ENCODE measurements at places on chromosomes 6 and 20. TPM values are rescaled to one million over a fixed set of nuclear protein-coding genes. Genes with fewer than 3 reads are reported as not detected.

GRCh38 chr6:30615219-30615957, 1.7 kb downstream of the PPP1R10 start:
- peak; percentile 44 for DNase-seq

DLK2 gene
- total RNA-seq = not detected

ZC3H12D gene
- 10.7 TPM for total RNA-seq

DNA sequence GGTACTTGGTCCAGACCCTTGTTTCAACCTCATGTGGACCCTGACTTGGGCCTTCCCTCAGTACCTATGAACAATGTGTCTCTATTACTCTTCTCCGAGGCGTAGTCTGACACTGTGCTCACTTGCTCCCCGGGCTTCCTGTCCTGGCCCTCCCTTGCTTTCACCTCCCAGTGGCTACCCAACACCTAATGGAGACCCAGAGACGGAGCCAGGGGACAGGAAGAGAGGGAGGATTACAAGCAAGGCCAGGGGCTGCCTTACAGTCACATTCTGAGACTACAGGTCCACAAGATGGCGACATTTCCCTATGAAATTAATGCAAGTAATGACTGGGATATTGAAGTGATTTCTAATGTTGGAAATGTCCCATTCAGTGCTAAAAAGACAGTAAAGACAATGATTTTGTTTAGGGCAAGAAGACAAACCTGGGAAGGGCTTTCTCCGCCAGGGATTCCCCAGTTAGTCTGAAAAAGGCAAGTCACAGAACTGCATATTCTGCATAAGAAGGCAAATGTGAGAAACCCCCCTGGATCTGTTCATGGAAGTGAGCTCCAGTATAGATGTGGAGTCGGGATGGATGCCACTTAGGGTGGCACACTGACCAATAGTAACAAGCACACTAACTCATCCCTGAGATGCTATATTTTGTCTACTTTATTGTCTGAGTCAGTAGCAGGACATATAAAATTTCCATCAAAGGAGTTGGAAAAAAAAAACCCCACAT, 44.0 kb upstream of the ZBTB24 start:
- DNase-seq = peak; percentile 81

CAPN11 gene
- 3.0 TPM for total RNA-seq

DNA sequence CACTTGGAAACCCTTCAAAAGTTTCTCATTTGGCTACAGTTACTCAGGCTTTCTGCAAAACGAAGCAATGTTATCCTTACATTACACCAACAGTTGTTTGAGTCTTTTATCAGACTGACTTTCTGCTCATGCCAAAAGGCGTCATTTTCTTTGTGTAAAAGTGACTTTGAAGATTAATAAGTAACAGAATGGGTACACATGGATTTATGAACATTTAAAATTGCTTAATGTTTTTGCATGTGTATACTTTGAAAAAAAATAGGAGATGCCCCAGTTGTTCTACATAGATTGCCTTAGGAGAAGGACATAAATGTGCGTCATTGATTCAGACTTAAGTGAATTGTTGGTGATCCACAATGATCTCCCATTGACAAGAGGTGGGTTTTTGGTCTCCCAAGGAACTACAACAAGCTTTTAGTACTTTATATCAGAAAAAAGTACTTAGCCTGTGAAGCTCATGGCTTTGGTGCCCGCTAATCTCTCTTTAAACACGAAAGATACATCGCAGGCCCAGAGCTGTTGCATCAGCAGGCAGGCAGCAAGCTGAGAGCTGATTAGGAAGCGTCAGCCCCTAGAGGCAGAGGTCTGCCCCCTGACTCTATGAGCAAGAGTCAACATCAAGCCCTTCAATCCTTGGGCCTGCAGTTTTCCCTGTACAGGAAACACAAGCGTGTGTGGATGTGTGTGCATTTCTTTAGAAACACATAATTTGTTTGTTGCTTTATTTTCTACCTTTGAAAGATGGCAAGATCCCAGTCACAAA, 45.9 kb downstream of the SLC22A3 start:
- no peak for DNase-seq

DNA sequence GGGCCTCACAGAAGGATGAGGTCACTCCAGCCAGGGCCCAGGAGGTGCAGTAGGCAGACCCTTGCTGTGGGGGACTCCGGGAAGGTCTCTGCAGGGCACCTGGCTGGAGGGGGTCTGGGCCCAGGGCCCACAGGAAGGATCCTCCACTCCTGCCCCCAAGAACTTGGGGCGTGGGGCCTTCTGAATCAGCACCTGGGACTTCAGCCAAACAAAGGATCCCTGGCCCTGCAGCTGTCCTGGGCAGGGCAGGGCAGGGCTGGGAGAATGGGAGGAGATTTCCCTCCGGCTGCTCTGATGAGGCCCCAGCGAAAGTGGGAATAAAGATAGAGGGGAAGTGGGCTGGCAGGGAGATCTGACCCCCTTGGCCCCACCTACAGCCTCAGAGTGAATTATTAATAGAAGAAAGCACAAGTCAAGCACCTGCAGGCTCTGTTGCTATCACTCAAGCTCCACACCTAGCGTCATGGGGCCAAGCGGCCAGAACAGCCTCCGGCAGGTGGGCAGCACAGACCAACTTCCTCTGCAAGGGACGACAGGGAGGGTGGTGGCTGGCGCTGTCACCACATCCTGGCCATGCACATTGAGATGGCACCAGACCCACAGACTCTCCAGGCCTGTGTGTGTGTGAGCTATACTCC, 61.6 kb upstream of the MRPS10 start:
- DNase-seq = peak; percentile 26

GRCh38 chr6:111951497-111952085, 78.3 kb upstream of the FYN start:
- DNase-seq = no peak

SYCP2 gene
- total RNA-seq = 7.6 TPM

DOK5 gene
- total RNA-seq = not detected

- no peak for DNase-seq
Measured at GRCh38 chr6:93964321-93964720, 545.0 kb upstream of the EPHA7 start.

- DNase-seq = peak; percentile 63
Measured at GRCh38 chr20:64101731-64102621, 5.4 kb downstream of the NPBWR2 start.

DNA sequence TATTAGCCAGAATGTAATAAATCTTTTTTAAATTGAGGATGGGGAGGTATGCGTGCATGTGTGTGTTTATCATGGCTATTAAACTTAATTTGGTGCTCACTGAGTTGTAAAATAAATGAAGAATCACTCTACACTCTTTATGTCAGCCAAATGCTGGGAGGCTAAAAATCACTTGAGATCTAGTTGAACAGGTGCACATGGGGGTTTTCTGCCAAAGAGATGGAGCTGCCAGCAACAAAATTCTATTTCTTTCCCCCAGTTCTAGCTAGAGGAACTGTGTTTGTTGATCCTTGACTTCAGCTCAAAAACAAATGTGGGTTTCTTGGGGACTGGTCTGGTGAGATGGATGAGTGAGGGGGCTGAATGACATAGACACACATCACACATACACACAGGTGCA, 183.3 kb upstream of the BTBD3 start:
- DNase-seq = no peak

DNA sequence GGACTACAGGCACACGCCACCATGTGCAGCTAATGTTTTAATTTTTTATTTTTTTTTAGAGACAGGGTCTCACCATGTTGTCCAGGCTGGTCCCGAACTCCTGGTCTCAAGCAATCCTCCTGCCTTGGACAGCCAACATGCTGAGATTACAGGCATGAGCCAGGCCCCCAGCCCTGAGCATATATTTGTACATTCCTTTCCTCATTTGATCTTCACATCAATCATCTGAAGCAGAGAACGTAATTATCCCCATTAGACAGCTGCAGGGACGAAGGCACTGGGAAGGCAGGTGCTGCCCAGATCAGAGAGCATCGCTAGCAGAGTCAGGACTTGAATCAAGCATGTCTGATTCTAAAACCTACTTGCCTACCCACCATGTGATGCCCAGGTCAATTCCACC, 41.0 kb upstream of the SIRPA start:
- no peak for DNase-seq

GRCh38 chr6:11952316-11952715, 59.8 kb upstream of the HIVEP1 start:
- no peak for DNase-seq

DNA sequence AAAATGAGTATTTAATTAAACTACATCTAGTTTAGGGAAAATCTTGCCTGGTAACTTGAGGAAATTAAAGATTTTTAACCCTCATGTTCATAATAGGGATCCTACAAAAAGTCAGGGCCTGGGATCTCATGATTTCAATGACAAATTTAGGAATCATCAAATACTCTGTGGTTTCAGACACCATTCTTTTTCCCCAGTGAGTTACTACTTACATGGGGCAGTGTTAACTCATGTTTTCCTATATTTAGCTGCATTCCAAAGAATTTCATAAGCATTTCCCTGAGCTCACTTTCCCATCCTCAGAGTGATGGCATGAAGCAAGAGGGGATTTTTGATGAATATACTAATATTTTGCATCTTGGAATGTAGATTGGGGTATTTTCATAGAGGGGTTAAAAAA, 321.7 kb downstream of the CENPW start:
- DNase-seq = no peak

DNA sequence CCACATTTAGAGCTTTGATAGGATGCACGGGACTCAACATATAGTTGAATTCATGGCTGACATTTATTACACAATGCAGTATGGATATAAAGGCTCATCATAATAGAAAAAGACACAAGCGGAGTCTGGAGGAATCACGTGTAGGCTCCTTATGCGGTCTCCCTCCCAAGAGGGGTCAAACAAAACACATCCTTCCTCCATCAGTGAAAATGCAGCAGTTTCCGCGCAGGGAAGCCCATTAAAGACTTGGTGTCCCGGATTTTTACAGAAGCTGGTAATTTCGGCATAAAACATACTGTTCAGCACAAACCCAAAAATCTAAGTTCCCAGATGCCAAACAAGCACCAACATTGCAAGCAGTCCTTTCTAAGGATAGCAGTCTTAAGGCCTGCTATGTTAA, 1.1 kb downstream of the USP45 start:
- DNase-seq = no peak

- peak; percentile 0 for DNase-seq
Measured at GRCh38 chr6:29509239-29509638, 21.5 kb upstream of the MAS1L start.

DNA sequence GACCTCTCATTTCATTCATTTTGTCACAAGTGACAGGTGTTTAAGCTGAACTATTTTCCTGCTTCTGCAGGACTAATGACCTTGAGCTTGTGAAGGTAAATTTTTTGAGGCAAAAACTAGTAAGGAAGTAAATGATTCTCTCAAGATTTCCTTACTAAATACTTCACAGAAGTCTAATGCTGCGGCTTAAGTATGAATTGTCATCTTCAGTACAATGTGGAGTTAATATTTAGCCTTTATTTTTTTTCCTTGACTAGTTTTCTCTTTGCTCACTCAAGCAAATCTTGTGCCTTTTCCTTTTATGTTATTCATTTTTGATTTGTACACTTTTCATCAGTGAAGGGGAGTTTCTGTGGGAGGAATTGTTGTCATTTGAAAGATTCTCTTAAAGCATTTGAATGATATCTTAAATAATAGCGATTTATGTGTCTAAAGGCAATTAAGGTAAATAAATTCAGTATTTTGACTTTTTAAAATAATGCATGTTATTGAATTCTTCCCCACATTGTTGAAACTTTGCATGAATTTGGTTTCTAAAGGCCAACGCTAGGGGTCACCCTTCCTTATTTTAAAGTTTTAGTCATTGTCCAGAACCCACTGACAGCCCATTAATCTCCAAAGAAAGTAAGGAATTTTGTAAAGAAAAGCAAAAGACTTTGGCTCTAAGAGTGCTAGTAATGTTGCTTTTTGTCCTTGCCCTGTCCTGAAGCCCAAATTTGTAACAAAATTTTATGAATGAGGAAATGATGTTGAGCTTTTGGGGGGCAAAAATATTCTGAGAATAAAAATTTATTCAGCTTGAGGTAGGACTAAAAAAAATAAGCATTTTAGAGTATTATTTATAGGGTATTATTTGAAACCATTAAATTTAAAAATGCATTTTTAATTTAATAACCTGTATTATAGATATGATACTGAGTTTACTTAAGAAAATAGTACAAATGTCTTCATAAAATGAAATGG, 157.4 kb upstream of the LAMA2 start:
- DNase-seq = peak; percentile 23

DNA sequence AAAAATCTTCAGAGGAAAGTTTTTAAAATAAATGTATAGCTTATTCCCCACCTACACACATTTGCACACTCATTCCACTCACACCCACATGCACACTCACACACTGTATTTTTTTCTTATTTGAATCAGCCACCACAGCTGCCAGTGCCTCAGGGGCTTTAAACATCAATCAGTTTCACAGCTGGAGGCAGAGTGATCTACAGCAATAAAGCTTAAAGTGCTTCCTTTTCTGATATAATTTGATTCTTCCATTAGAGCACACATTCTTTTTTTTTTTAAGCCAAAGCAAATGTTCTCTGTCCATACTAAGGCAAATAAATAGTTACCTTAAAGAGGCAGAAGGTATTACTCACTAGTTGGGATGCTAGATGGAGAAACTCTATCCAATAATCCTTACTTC, 498.8 kb upstream of the POU3F2 start:
- no peak for DNase-seq

- no peak for DNase-seq
Measured at GRCh38 chr6:42313038-42313437, 95.4 kb upstream of the MRPS10 start.

GRCh38 chr6:26330859-26331217, 34.2 kb upstream of the BTN3A2 start:
- no peak for DNase-seq

- DNase-seq = no peak
Measured at GRCh38 chr20:42678895-42679294, 510.8 kb downstream of the PTPRT start.

DNA sequence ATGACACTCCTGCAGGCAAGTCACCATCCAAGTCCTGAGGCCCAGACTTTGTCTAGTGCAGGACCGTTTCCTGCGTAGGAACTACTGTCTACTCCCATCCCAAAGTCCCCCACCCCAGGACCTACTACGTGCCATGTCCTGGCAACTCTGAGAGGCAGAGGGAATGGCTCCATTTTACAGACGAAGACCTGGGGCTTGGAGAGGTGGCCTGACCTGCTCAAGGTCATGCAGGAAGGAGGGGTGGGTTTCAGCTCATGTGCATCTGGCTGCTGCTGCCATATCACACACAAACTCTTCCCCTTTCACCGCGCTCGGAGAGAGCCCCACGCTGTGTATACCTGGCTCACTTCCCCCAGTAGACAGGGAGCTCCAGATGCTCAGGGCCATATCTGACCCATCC, 1.2 kb upstream of the NOL4L start:
- DNase-seq = no peak

RARS2 gene
- total RNA-seq = 24.1 TPM

- no peak for DNase-seq
Measured at GRCh38 chr20:50525681-50526080, 15.5 kb downstream of the PTPN1 start.

PGC gene
- not detected for total RNA-seq

SLC35A1 gene
- 14.7 TPM for total RNA-seq

DNA sequence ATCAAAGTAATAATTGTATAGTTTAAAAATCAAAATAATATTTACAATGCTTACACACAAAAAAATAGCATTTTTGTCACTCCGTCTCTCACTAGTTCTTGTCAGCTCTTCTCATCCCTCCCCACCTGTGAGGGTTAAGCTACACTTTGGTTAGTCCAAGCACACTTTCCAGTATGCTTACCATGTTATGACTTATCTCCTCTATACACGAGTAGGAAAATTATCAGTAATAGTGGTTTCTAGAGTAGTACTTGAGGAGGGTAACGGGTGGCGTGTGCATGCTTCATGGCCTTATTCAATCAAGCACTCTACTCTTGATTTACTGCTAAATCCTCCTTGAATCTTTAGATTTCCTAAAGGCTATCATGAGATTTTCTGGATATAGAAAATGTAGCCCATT, 443.7 kb downstream of the UTRN start:
- DNase-seq = no peak
